ENCODE measurements at places on chromosomes 5 and 9. TPM values are rescaled to one million over a fixed set of nuclear protein-coding genes. Genes with fewer than 3 reads are reported as not detected.

DNA sequence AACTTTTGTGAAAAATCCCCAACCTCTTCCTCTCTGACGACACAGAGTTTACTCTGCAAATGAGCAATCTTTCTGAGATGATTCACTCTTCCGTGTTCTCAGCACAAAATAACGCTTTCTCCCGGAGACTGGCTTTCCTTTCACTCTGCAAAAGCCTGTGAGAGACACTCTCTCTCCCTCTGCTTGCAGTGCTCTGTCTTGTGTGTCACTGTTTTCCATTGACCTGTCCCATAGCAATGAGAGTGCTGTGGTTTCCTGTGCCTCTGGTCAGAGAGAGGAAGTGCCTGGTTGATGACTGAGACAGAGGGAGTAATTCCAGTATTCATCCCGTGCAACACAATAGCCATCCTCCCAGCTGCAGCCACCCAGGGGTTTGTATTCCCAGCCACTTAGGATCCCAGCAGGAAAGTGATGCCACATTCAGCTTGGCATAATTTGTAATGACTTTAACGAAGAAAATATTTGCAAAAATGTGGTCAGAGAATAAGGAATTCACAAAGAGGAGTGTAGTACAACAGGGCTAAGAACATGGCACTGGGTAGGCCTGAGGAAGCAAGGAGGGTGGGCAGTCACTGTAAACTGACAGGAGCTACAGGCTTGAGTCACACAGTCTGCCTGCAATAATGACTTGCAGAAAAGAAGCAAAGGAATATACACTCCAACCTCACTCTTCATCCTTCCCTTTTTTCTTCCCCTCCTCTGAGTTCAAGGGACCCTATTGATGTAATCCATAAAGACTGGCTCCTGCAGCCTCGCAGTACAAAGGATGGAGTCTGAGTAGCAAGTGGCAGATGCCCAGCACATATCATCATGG lies 463.5 kb upstream of the RGMB start:
- DNase-seq = peak; percentile 99

- peak; percentile 92 for DNase-seq
Measured at GRCh38 chr5:84287951-84288350, 96.7 kb downstream of the EDIL3 start.

TEX48 gene
- not detected for polyA plus RNA-seq

GRCh38 chr5:43007246-43007910 lies 32.7 kb downstream of the ANXA2R start:
- peak; percentile 72 for DNase-seq

GKAP1 gene
- 0.29 TPM for polyA plus RNA-seq

- DNase-seq = no peak
Measured at GRCh38 chr5:34061993-34062392, 19.0 kb upstream of the C1QTNF3 start.

IL31RA gene
- 2.9 TPM for polyA plus RNA-seq
